Heart left ventricle (tissue), 16 donors: ENCODE measurements at places on chromosomes 1 and 21.

DNA sequence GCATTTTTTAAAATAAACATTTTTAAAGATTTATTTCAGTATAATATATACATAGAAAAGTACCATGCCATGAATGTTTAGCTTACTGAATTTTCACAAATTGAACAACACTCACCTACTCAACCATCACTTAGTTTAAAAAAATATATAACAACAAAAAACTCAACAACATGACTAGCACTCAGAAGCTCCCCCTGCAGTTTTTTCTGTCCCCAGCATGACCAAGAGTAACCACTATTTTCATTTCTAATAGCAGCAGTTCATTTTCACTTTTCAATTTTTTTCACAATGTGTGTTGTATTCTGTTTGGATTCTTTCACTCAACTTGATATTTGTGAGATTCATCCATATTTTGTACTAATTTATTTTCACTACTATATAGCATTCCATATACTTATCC, 162.3 kb upstream of the POGK start:
- DNase-seq = no peak

- DNase-seq = no peak
Measured at GRCh38 chr1:115088871-115089419, 358 bp downstream of the TSPAN2 start.

- DNase-seq = no peak
Measured at GRCh38 chr1:106912131-106912530, 144.3 kb upstream of the PRMT6 start.

GRCh38 chr1:224188286-224188685, 5.2 kb downstream of the DEGS1 start:
- DNase-seq = no peak

DNA sequence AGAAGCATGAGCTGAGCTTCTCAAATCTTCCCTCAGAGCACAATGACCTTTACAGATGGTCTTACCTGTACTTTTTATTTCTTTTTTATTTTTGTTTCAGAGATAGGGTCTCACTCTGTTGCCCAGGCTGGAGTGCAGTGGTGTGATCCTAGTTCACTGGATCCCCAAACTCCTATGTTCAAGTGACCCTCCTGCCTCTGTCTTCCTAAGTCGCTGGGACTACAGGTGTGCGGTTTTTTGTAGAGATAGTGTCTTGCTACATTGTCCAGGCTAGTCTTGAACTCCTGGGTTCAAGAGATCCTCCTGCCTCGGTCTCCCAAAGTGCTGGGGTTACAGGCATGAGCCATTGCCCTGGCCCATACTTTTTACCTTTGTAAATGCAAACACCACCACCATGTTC, 56.0 kb upstream of the LPGAT1 start:
- no peak for DNase-seq

DNA sequence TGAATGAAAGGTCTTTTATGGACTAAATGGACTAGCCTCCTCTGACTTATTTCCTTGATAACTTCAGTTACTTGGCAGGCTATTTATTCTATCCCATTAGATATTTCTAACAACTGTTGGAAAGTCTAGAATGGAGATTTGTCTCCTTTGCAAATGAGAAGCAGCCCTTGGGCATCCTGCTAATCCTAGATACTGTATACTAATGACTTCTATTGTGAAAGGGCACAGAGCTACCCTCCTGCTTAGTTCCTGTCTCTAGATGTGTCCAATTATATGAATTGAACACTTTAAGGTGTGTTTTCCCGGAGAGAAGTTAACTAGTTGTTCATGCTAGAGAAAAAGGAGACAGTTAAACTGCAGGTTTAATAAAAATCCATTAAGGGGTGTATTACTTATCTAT, 10.2 kb upstream of the NCMAP start:
- DNase-seq = no peak

DNA sequence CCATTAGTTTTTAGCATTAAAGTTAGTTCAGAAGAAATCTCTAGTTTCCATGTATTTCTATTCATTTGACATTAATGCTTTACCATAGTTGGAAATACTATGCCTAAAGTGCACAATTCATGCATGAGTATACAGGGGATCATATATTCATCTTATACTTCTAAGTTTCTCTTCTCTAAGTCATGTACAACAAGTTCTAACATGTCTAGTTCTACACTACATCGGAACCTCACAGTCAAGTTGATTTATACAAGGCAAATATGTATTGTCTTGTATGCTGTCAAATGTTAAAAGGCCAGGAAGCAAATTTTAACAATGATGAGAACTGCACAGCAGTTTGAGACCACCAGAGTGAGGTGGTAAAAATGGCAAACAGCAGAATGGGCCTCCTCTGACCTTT, 22.9 kb upstream of the MOB3C start:
- no peak for DNase-seq

DNA sequence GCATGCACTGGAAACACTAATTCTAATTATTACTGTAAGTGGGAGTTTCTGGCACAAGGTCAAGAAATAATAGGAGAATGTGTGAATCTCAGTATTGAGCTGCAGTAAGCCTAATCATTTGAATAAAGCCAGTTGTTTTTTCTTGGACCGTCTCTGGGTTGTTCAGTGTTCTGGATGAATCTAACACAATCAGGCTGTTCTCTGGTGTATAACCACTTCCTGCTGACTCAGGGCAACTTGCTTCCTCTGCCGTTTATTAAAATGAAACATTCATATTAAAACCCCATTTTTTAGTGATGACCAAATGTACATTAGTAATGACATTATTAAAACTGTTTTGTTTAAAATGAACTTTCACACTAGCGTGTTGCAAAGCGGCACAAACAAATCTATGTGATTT, 273.1 kb upstream of the SNX7 start:
- no peak for DNase-seq

- DNase-seq = no peak
Measured at GRCh38 chr1:45552331-45552730, 1.7 kb downstream of the AKR1A1 start.

- no peak for DNase-seq
Measured at GRCh38 chr1:175984813-175985212, 222.3 kb downstream of the COP1 start.

GRCh38 chr1:3029481-3029961, 8.3 kb downstream of the ACTRT2 start:
- DNase-seq = no peak

GRCh38 chr21:29826386-29826785, 113.4 kb downstream of the GRIK1 start:
- no peak for DNase-seq

DNA sequence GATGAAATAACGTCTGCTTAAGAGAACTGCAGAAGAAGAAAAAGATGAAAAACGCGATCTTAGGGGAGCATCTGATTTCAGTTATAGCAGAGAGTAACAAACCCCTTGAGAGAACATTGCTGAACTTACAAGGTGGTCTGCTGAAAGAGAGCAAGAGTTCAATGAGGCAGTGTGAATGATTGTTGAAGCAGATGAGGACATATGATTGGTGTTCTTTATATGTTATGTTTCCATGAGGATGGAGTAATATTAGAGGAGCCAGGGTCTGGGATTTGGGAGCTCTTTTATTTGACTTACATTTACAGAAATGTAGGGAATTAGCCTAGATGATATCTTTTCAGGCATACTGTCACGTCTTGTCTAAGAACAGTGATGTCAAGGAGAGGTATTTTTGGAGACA, 1302.0 kb downstream of the KCNT2 start:
- no peak for DNase-seq

- no peak for DNase-seq
Measured at GRCh38 chr1:205944525-205944924, 1.3 kb upstream of the SLC26A9 start.

DNA sequence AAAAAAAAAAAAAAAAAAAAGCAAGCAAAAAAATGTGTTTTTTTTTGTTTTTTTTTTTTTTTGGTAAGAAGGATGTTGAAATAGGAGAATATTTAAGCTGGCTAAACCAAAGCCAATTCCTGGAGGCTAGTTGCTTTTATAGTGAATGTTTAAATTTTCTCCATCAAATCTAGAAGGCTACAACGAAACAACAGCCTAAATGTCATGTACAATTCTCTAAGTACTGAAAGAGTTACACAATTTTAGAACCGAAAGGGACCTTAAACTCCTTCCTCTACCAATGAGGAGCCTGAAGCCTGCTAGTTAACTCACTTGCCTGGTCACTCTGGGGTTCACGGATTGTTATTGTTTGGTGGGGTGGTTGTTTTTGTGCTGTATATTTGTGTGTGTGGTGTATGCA, 3.5 kb downstream of the WLS start:
- no peak for DNase-seq

- no peak for DNase-seq
Measured at GRCh38 chr21:34116569-34116968, 43.2 kb downstream of the MRPS6 start.

DNA sequence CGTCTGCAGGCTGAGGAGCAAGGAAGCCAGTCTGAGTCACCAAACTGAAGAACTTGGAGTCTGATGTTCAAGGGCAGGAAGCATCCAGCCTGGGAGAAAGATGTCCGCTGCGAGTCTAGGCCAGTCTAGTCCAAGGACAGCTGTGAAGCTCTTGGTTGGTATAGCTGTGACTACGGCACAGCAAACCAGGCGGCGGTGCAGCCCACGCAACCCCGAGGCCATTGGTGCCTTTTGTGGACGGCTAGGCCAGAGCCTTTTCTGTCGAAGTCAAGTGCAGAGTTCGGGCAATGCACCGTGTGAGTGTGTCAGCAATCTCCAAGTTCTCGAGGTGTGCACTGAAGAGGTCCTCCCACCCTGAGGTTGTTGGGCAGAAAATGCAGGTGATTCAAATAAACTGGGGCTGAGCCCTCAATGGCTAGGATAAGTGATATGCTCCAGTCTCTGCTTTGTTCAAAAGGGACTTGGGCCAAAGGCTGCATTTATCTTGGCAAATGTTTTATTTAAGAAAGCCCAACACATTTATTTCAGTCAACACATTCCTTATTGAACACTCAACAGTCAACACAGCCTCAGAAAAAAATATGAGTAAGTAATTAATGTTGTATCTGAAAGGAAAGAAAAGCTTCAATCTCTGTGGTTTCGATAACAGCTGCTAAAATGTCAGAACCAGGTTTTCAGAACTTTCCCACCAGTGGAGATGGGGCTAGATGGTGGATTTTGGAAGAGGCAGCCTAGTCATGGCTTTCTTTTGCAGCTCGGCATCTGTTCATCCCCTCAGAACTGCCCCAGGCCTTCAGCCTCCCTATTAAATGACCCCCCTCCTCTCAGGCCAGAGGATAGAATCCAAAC, 78.1 kb upstream of the COX20 start:
- no peak for DNase-seq

GRCh38 chr1:90970208-90970607, 51.6 kb downstream of the ZNF644 start:
- DNase-seq = no peak

DNA sequence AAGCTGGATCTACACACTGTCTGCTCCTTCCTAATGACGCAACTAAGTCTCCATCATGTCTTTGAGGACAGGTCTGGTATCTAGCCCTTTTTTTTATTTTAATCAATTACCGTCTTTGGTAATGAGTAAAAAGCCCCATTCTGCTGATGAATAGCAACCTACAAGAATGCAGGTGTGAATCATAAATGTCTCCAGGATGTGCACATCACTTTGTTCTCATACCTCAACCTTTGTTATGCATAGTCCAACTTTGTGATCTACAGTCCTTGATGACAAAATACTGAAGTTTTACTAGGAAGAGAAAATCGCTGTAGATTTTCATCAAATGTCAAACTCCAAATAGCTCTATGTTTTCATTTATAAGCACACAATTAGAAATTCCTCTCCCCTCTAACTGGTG, 39.3 kb downstream of the PLPPR5 start:
- DNase-seq = no peak

GRCh38 chr1:75392278-75392677, 218.6 kb downstream of the SLC44A5 start:
- no peak for DNase-seq

- no peak for DNase-seq
Measured at GRCh38 chr21:14968029-14968428, 96.8 kb downstream of the NRIP1 start.

DNA sequence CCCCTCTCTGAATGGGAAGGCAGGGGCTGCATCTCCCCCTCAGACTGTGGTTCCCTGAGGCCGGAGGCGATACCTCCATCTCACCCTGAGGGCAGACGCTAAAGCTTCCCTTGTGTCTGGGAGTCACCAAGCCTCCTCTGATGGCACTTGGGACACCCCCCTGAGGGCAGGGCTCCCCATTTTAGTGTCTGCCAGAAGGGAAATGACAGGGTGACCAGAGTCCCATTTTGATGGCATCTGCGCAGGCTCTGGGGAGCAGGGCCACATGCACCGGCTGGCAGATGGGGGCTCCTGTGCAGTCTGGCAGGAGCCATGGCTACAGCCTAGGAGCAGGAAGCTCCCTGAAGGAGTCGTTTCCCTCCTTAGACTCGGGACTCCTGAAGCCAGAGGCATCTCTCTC, 1.7 kb downstream of the S100A2 start:
- DNase-seq = no peak

GRCh38 chr1:108142258-108142657, 57.9 kb downstream of the SLC25A24 start:
- no peak for DNase-seq

DNA sequence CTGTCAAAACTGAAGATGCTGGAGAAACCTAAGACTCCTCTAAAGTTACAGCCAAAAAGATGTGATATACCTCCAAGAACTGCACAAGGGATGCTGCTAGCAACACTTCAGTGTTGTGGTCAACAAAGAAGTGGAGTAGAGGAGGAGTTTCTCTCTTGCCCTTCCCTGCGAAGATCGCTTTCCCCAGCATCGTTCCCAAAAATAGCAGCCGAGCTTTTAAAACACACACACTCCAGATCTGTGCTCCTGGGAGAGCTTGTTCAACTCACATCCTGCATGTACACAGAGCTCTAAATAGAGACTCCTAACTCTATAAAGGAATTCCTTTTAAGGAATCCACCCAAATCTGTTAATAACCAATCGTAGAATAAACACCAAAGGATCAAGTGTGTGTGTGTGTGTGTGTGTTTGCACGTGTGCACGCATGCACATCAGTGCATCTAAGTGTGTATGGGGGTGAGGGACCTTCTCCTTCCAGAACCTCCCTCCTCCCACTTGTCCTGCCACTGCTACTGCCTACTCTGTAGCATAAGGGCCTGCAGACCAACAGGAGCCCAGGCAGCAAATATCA, 58.5 kb downstream of the PSMG1 start:
- no peak for DNase-seq

DNA sequence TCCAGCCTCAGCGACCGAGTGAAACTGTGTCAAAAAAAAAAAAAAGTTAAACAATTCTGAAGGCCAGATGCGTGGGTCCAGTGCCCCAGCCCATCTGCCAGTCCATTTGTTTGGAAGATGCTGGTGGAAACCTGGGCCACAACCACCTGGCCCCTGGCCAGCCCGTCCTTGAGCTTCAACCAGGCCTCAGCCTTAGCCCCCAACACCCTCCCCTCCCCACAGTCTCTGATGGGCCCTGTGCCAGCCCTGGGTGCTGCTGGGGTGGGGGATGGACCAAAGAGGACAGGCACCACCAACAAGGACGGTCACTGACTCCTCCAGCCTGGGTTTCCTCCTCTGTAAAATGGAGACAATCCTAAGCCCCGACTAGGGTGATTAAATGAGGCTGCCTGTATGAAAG, 19.6 kb upstream of the PLEKHG5 start:
- no peak for DNase-seq
